ENCODE measurements at places on chromosomes 5 and 9.

DNA sequence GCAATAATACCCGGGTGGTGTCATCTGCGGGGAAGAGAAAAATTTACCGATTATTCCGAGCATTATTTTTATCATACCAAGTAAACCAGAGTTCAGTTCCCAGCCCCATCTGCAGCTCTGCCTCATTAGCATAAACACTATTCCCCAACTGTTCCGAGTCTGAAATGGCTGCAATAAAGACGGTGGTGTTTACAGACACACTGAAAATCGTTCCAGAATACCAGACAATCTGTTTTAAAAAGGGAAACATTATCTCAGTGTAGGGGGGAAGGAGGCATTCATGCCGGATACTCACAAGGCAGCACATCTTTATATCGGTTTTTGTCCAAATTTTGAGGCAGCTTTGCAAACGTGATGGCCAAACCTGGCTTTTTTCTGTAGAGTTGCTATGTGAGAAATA lies 70.3 kb upstream of the EPB41L4B start:
- no peak for DNase-seq

DNA sequence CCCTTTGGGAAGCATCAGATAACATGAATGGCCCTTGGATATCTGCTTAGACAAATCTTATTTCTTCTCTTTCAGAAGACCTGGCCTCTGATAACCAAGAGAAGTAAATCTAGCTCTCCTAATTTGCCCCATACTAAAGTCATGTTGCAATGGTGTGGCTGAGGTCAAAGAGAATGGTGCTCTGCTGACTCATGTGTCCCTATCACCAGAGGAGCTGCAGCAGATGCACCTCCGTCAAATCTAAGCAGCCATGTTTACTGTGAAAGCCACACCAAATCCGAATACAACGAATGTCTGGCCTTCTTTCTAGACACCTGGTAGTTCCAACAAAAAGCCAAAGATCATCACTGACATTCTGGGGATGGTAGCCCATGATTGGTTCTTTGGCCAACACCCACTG lies 23.2 kb downstream of the RETREG1 start:
- DNase-seq, result no peak

DNA sequence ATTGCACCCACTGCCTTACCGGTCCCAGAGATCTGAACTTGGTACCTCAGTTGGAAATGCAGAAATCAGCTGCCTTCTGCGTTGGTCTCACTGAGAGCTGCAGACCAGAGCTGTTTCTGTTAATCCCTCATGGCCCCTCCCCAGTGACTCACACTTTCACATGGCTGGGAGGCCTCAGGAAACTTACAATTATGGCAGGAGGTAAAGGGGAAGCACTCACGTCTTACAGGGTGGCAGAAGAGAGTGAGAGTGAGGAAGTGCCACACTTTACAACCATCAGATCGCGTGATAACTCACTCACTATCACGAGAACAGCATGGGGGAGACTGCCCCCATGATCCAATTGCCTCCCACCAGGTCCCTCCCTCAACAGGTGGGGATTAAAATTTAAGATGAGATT lies 648.5 kb downstream of the MTRR start:
- no peak for DNase-seq

- no peak for DNase-seq
These were observed 53.7 kb upstream of the PPP3R2 start for GRCh38 chr9:101648493-101648892.

DNA sequence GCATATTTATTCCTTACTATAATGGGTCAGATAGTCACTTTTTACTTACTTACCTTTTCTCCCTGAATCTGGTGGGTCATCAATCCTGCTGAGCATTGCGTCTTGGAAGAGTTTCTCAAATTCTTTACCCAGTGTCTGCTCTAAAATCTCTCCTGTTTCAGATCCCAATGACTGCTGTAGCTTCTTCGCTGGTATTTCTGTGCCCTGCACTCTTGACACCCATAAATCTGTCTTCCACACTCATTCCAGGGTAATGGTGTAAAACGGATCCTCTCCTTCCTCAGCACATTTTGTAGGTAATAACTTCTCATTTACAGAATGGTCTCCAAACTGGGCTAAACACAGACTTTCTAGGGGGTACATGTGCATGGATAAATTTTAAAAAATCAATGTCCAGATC lies 407.4 kb downstream of the DMAC1 start:
- DNase-seq, result no peak

Measured in astrocyte of the spinal cord (primary cell).